ENCODE measurements at places on chromosomes 3 and 15.
A peak's percentile ranks its signal among the peaks of the same experiment; 100 is the strongest.

- DNase-seq: no peak
Measured at GRCh38 chr3:123431007-123431657, 17.8 kb downstream of the ADCY5 start.

- no peak for DNase-seq
Measured at GRCh38 chr3:157027861-157028745, 131.8 kb downstream of the CCNL1 start.

GRCh38 chr3:66242788-66243464 is 22.1 kb downstream of the SLC25A26 start:
- DNase-seq: no peak

DNA sequence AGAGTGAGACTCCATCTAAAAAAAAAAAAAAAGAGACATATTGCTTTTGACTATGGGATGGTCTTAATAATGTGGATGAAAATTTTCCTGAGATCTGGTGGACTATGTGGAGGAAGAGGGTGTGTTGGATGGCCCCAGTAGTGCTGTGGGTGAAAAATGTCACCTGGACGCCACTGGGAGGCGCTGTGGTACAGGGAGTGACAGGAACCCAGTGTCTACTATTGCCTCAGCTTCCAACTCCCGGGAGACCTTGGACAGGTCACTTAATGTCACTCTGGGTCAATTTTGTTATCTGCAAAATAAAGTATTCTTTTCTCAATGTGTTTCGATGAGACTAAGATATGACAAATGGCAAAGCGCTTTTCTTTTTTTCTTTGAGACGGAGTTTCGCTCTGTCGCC is 27.7 kb upstream of the DCP1A start:
- DNase-seq: peak; percentile 14

All from activated T-cell treated with anti-CD3 and anti-CD28 coated beads, Interleukin-2, amount 50 U/mL, for 4 hours (primary cell).